ENCODE measurements at places on chromosomes 5 and 9.

GRCh38 chr5:67094476-67095300 is 101.9 kb downstream of the CD180 start:
- no peak for DNase-seq

- no peak for DNase-seq
These were observed 11.1 kb downstream of the SMAD5 start for GRCh38 chr5:136143763-136144162.

DNA sequence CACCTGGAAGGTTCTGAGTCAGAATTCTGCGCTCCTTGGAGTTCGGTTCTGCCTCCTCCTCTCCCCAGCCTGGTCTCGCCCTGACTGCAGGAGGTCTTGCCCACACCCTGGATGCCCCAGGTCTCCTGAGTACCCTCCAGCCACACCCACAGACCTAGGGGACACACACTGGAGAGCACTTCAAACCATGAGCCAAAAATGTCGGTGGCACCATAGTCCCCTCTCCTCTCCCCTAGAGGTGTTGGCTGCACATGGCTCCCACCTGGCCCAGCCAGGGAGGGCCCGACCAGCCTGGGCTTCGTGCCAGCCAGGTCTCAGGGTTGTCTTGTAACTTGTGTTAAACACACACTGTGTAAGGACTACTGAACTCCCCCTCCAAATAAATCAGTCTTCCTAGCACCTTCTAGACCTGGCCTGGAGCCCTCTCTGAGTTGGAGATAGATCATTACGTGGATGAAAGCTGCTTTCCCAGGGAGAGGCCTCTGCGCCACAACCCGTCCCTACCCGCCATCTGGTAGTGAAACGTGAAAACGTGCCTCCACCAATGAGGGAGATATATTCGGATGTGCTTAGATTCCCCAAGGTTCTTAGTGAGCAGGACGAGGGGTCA is 49.9 kb upstream of the CTSL start:
- DNase-seq = no peak

- DNase-seq = no peak
These were observed 495.1 kb downstream of the CDH18 start for GRCh38 chr5:19492861-19493260.

- no peak for DNase-seq
These were observed 92.6 kb downstream of the CWC27 start for GRCh38 chr5:64861281-64861680.

- no peak for DNase-seq
These were observed 322.8 kb upstream of the RFX3 start for GRCh38 chr9:3848445-3849114.

GRCh38 chr5:131997727-131998117 is 13.7 kb downstream of the ACSL6 start:
- DNase-seq = no peak

DNA sequence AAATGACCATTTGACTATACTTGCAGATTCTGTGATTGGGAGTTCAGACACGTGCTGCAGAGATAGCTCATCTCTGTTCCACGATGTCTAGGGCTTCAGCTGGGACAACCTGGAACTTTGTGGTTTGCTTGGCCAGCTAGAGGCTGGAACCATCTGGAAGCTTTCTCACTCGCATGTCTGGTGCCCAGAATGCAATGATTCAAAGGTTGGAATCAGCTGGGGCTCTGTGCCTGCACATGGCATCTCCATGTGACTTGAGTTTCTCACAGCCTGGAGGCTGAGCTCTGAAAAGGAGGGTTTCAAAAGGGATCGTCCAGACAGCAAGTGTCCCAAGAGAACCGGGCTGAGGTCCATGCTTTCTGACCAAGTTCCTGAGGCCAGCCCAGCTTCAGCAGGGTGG is 465.2 kb downstream of the GADD45G start:
- DNase-seq = no peak

- no peak for DNase-seq
These were observed 12.6 kb upstream of the SPARC start for GRCh38 chr5:151699071-151699901.

- DNase-seq = no peak
These were observed 233.7 kb downstream of the ARHGEF28 start for GRCh38 chr5:73859696-73860095.

DNA sequence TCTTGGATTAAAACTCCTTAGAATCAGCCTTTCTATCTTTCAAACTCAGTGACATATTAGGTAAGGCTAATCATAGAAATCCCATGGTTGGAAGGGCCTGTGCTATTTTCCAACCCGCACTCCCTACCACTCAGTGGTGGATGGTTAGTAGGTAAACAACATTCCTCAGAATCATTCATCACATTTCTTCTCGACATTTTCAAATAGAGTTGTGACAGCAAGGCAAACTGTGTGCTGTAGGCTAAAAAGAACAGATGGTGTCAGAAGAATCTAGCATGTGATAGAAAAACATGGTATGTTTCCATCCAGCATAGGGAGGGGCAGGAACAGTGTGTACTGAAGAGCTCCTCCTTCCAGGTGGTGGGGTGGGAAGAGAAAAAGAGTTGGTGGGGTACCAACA is 227.3 kb upstream of the NMUR2 start:
- DNase-seq = no peak

- DNase-seq = no peak
These were observed 82.4 kb downstream of the ARHGAP26 start for GRCh38 chr5:142852416-142853198.

DNA sequence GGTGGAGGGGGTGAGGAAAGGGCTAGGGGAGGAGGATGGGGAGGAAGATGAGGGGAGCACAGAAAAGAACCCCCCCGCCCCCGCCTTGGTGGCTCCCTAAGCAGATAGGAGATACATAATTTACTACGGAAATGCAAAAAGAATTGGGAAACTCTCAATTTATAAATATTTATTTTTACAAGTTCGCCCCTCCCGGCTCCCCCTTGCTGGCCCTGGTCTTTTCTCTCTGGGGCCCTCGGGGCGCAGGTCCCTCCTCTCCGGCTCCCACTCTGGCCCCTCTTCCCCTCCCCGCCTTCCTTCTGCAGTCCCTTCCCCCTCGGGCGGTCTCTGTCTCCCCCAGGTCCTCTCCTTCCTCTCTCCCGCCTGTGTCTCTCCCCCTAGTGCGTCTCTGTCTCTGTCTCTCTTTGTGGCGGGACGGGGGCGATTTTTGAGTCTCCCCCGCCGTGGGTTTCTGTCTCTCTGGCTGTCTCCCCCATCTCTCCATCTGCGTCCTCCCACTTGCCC is 173.6 kb upstream of the IER5L start:
- no peak for DNase-seq

GRCh38 chr9:81635521-81636254 is 53.7 kb downstream of the TLE1 start:
- no peak for DNase-seq

DNA sequence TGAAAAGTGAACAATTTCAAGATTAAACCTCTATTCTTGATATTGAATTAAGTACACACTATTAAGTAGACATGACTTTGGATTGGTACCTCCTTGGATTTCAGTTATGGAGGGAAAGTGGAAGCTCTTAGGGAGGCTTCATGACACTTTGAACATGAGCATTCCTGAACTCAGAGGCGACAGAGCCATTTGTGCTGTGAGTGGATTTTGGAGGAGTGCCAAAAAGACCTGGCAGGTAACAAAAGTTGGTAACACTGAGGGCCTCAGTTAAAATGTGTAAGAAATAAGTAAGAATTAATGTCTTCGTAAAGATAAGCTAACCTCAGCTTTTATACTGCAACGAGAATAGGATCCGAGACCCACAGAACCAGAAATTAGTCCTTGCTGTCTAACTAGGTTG is 356.7 kb downstream of the ARRDC3 start:
- DNase-seq = no peak

DNA sequence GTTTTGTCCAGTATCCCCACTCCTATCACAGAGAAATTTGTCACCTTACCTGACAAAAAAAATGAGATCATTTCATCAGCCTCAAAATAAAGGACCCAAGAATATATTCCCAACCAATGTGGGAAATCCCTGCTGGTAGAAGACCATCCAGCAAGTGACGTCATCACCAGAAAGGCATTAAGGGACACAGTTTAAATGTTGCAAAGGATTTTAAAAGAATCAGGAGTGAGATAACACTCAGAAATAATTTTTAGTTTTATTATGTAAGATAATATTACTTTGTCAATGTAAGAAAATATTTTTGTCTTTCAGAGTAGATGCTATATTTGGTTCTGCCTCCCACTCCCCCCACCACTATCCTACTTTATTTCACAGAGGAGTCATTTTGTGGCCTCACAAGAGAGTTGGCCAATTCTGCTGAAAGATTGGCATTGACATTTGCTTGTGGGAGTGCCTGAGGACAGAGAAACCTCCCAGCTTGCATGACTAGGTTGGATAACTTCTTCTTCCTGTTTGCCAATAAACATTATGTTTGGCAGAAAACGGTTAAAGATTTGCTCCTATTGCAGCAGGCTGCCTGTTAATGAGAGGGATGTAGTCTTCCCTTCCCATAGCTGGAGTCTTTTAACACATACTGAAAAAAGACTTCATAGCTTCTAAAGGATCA is 288.6 kb upstream of the DAB2 start:
- DNase-seq = no peak

GRCh38 chr5:169300468-169301385 is at the start of gene SLIT3:
Gene SLIT3 (minus strand): TSS chr5:169301139. CDS start chr5:169300709, 430 bp downstream.
- no peak for DNase-seq

DNA sequence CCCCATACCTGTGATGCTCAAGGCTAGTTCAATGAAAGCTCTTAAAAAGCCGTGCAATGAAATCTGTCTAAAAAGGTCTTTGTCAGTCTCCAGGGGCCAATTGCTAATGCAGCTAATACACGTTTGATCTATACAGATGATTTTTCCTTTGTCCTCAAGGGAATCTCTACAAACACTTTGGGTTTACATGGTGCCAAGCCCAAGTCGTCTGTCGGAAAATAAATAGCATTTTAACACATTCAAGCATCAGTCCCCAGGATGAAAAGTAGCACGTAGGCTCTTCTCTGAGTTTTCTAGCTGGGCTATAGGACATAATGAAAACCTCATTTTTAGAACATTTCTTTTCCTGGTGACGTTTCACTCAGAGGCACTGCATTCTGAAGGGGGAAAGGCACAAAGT is 477.4 kb upstream of the WWC1 start:
- DNase-seq = no peak
